AG04450 (cell line): ENCODE measurements at places on chromosomes 16 and 17.

- DNase-seq = no peak
Observed at GRCh38 chr16:89357055-89357816, 133.1 kb downstream of the ANKRD11 start.

DNA sequence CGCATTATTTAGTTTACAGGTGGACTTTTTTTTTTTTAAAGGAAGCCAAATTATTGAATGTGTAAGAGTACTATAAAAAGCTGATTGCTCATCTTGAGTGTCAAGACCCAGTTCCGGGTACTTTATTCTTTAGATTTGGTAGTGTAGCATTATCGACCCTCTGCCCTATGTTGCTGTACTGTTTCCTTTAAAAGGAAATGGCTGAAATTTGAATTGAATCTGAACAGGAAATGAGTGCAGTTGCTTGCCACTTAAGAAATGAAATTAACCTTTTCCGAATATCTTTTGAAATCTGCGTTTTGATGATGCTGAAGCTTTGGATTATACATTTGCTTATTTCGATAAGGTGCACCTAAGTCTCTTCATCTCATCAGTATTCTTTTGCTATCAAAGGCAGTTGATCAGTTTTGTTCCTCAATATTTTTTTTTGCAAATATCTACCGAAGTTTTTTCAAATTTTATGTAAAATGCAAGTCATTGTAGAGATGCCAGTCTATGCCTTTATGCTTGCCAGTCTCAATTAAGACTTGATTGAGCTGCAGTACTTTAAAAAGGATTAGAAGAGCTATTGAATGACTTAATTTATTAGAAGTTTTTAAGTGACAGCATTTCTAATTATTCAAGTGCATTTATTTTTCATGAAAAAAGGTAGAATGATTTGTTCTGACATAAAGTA, 1.8 kb downstream of the GGNBP2 start:
- DNase-seq = no peak

GRCh38 chr16:57348327-57348726, 10.3 kb upstream of the CCL22 start:
- no peak for DNase-seq

DNA sequence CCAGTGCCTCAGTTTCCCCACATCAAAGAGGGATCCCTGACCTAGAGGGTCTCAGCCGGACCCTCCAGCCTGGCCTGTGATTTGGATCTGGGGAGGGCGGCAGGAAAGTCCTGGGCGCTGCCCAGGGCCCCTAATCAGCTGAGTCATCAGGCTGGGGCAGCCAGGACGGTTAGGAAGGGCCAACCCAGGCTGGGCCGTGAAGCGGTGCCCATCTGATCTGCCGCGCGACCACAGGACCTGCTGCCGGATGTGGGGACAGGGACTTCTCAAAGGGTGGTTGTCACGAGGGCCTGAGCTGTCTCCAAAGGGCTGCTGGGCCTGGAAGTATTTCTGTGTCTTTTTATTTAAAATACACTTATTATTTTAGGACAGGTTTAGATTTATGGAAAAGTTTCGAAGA, 4.4 kb downstream of the TPSAB1 start:
- no peak for DNase-seq

DNA sequence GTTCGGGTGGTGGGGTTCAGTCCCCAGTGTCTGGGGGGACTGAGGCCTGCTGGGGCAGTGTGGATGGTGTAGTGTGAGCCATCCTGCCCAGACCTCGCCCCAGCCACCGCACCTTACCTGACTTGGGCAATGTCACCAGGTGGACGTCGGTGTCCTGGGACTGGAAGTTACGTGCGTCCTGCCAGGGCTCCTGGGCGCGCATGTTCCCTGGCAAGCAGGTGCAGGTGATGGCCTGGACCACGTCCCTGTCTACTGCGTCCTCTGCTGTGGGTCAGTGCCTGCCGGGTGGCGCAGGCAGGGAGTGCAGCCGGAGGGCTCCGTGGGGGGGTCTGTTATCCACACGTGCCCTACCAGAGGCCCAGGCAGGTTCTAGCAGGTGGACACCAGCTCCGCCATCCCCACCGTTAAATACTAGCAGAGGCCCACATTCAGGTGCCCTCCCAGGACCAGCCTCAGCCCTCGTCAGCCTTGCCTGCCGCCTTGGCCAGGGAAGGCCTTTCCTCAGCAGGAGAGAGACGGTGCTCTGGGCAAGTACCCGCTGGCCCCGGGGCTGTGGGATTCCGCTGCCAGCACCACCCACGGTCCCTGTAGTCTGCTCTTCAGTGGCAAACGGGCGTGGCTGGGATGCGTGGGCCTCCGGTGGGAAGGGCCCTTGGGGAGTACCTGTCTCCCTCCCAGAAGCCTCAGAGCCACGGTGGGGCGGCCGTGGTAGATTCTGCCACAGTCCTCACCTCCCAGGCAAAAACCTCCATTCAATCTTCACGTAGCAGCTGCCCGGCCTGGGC, 8.1 kb upstream of the DPEP1 start:
- DNase-seq = no peak

DNA sequence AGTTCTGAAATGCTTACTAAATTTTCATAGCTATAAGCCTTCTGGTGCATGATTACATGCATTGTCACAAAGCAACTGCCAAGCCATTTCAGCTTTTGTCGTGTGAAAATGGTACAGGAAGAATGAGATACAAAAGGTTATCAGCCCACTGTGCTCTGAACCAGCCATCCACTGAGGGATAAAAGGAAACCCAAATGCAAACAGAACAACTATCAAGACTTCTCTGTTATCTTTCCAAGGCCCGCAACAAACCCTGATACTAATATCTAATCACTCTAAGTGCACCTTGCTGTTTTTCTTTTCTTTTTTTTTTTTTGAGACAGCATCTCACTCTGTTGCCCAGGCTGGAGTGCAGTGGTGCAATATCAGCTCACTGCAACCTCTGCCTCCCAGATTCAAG, 109.0 kb downstream of the FTO start:
- DNase-seq = no peak

DNA sequence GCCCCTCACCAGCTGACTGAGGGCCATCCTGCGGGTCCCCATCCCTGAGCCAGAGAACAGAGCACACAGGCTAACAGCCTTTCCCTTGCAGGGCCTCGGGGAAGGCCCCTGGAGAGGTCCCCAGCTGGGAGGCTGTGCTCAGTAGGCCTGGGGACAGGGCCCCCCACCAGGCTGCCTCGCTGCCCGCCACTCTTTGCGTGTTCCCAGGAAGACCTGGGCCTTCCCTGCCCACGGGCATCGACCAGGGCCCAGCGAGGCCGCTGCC, 785 bp downstream of the HID1 start:
- DNase-seq = no peak
